Hematopoietic multipotent progenitor cell treated with erythropoietin and hydrocortisone succinate and interleukin-3 and kit ligand, for 15 days (in vitro differentiated cells): ENCODE measurements at places on chromosomes 12 and 14.

DNA sequence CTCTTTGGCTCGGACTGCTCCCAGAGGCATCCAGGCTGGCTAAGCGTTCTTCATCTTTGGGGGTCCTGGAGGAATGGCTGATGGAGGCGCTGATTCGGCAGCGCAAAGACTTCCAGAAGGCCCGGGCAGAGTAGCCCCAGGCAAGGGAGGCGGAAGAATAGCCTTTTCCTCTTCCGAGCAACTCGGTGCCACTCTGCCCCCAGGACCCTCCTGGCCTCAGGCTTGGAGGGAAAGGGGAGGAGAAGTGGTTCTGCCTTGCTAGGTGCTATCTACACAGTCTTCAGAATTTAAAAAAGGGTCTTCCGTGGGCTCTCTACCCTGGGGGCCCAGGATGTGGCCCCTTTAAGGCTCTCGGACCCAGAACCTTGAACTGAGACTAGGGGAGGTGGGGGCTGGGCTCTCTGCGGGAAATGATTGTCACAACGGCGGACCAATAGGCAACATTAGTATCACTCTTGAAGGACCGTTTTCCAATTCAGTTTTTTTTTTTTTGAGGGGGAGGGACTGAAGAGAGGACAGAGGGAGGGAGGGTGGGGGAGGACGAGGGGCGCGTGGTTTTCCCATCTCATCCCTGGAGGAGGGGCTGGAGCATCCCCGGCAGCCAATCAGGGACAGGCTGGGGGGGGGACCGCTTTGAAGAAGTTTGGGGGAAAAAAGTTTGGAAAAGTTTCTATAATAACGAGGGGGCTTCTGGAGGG is at the start of gene NFATC4:
NFATC4 (plus strand) TSS at position 671 of the 698 bp plus-strand sequence. CDS start 157 bp downstream, outside the sequence.
- no peak for DNase-seq

DNA sequence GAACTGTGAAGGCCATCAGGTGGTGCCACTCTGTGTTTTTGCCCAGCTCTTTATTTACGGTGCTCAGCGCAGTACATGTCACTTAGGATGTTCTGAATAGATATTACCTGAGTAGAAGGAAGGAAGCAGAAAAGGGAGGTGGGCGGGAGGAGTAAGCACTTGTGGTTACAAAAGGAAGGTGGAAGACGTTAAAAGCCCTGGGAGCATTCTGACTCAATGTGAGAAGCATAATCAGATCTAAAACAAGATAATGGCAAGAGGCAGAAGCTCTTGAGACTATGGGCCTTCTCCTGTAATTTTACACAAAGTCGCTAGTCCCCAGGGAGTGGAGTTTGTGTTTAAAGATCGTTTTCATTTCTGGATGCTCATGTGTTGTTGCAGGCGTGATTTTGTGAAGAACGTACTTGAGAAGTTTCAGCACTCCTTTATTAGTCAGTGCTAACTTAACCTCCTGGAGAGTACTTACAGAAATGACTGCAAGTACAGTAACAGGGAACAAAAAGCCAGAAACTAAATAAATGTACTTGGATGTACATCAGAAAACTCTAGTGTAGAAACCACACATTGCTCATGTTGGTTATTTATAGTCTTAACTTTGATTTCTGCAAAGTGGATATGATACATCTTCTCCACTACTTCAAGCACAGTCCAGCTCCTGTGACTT is 1523.5 kb downstream of the AACS start:
- DNase-seq: no peak

- DNase-seq: no peak
Measured at GRCh38 chr12:69476276-69477017, 6.3 kb downstream of the FRS2 start.

- no peak for DNase-seq
Measured at GRCh38 chr14:72610096-72610830, 283.6 kb downstream of the DPF3 start.

GRCh38 chr14:28323951-28324741 is 442.4 kb upstream of the FOXG1 start:
- DNase-seq: no peak
